Sigmoid colon (tissue), 7 donors: ENCODE measurements at places on chromosomes 16 and 17. TPM values are rescaled to one million over a fixed set of nuclear protein-coding genes. Genes with fewer than 3 reads are reported as not detected.

Gene ADAMTS18
- not detected for total RNA-seq

Gene CCT6B
- 3.6 TPM for total RNA-seq

Gene DNAH3
- not detected for total RNA-seq

Gene AANAT
- not detected for total RNA-seq

Gene SCN4A
- total RNA-seq = 1.3 TPM

Gene AOC2
- total RNA-seq = 1.2 TPM

Gene KCNH4
- not detected for total RNA-seq

GRCh38 chr17:57247913-57248312 is 8.4 kb upstream of the MSI2 start:
- no peak for DNase-seq
- no peak overlapping the region for H3K27ac ChIP-seq
- no peak overlapping the region for H3K4me3 ChIP-seq

DNA sequence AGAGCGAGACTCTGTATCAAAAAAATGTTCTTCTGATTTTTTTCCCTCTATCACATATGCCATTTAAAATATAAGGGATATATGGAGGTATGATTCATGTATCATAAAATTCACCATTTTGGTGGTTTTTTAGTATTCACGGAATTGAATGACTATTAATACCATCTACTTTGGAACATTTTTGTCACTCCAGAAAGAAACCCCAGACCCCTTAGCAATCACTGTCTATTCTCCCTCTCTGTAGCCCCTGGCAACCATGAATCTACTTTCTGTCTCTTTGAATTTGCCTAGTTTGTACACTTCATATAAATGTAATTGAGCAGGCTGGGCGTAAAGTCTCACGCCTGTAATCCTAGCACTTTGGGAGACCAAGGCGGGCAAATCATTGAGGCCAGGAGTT is 75.9 kb downstream of the PRKCA start:
- H3K27ac ChIP-seq = no peak overlapping the region
- peaks cover 53% of the 10 kb centered on the region for H3K4me1 ChIP-seq
- H3K4me3 ChIP-seq = no peak overlapping the region
- no peaks in the 10 kb centered on the region for H3K36me3 ChIP-seq
- H3K27me3 ChIP-seq = no peaks in the 10 kb centered on the region

DNA sequence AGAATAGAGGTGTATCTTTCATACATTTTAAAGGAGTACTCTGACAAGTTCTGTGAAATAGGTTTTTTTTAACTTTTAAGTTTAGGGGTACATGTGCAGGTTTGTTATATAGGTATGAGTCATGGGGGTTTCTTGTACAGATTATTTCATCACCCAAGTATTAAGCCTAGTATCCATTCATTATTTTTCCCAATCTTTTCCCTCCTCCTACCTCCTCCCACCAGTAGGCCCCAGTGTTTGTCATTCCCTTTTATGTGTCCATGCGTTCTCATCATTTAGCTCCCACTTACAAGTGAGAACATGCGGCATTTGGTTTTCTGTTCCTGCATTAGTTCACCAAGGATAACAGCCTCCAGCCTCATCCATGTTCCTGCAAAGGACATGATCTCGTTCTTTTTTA is 175.5 kb downstream of the CYB561 start:
- H3K4me1 ChIP-seq = peaks cover 5% of the 10 kb centered on the region
- no peaks in the 10 kb centered on the region for H3K36me3 ChIP-seq
- H3K27ac ChIP-seq = no peak overlapping the region
- H3K27me3 ChIP-seq = no peaks in the 10 kb centered on the region
- DNase-seq = no peak
- no peak overlapping the region for H3K4me3 ChIP-seq

DNA sequence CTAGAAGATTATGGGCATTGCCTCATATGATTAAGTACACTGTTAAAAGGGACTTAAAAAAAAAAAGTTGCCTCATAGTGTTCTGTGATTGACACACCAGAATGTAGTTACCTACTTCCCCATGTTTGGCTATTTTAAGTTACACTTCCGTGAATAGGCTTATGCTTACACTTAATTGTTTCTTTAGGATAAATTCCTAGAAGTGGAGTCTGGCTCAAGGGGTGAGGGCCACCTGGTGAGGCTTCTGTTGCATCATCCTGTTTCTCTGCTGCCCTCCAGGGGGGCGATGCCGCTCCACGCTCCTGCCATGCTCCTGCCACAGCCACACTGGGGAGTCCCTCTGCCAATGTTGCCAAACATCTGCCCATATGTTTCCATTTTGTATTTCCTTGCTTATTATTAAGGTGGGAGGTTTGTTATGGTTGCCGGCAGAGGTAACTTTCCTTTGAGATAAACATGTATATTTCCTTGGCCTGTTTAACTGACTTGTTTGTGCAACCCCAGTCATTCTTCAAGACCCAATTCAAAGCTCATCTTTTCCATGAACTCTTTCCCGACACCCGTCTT is 73.1 kb downstream of the KSR1 start:
- DNase-seq = peak; percentile 58
- no peak overlapping the region for H3K27ac ChIP-seq
- no peak overlapping the region for H3K4me3 ChIP-seq
- H3K27me3 ChIP-seq = no peaks in the 10 kb centered on the region
- peaks cover 34% of the 10 kb centered on the region for H3K4me1 ChIP-seq

GRCh38 chr17:36856903-36857381 is 80.3 kb upstream of the LHX1 start:
- H3K4me1 ChIP-seq = no peaks in the 10 kb centered on the region
- H3K27me3 ChIP-seq = peaks cover 7% of the 10 kb centered on the region
- no peak overlapping the region for H3K4me3 ChIP-seq
- no peak overlapping the region for H3K27ac ChIP-seq

- H3K4me1 ChIP-seq = peaks cover 51% of the 10 kb centered on the region
- peak overlapping the region; percentile 62 for H3K4me3 ChIP-seq
- DNase-seq = no peak
- no peaks in the 10 kb centered on the region for H3K36me3 ChIP-seq
Observed at GRCh38 chr16:85556456-85557082, 56.6 kb upstream of the GSE1 start.

GRCh38 chr17:5260542-5260941 is 21.5 kb upstream of the RABEP1 start:
- no peaks in the 10 kb centered on the region for H3K36me3 ChIP-seq
- DNase-seq = no peak
- no peak overlapping the region for H3K27ac ChIP-seq
- H3K4me3 ChIP-seq = no peak overlapping the region
- no peaks in the 10 kb centered on the region for H3K4me1 ChIP-seq

DNA sequence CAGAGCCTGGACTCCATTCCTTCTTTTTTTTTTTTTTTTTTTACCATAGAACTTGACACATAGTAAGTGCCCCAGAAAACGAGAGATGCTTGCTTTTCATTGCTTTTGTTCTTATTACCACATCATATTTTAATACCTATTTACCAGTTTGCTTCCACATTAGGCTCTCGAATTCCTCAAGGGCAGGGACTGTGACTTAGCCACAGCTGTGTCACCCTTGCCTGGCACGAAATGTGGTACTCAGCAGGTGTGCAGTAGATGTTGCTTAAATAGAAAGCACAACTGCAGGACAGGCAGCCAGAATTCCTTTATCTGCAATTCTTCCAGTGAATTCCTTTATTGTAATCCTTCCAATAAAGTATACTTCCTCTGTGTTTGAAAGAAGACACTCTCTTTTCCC is 393.0 kb downstream of the HAPSTR1 start:
- no peaks in the 10 kb centered on the region for H3K36me3 ChIP-seq
- H3K4me3 ChIP-seq = no peak overlapping the region
- no peaks in the 10 kb centered on the region for H3K27me3 ChIP-seq
- no peak for DNase-seq

- H3K36me3 ChIP-seq = peaks cover 3% of the 10 kb centered on the region
- no peak overlapping the region for H3K27ac ChIP-seq
- DNase-seq = no peak
- no peaks in the 10 kb centered on the region for H3K27me3 ChIP-seq
- H3K4me1 ChIP-seq = no peaks in the 10 kb centered on the region
- H3K4me3 ChIP-seq = no peak overlapping the region
Observed at GRCh38 chr17:62017496-62017895, 47.6 kb downstream of the MED13 start.

DNA sequence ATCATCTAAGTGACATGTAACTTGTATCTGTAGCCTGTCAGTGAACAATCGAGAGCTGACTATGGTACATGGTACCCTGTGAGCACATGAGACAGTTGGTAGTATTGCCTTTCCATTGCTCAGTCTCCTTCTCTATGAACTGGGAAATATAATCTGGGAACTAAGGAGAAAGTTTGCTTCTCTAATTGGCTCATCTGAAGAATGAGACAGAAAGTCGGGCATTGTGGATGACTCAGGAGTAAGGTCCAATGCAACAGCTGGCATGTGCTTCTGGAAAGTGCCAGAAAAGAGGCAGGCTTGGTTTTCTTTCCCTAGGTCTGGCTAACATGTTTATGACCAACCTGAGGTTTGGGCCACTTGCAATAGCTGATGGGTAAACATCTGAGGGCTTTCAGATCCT is 51.9 kb downstream of the ZZEF1 start:
- no peak for DNase-seq
- H3K27me3 ChIP-seq = no peaks in the 10 kb centered on the region
- H3K4me3 ChIP-seq = no peak overlapping the region
- H3K27ac ChIP-seq = no peak overlapping the region
- peaks cover 12% of the 10 kb centered on the region for H3K36me3 ChIP-seq

DNA sequence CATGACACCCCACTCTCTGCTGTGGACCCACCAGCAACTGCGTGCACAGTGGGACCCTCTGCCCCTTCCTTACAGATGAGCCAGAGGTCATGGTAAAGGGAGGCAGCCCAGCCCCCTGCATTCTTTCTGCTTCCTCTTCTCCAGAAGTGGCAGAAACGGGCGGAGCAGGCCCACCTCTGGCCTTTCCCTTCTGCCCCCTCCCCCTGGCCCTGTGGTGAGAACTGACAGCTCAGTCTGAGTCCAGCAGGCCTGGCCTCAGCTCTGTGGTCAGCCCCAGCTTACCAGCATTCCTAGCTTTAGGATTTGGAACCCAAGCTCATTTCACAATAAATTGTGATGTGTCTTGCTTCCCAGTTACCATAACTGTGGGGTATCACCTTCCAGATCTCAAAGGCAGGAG is 4.8 kb upstream of the ANKRD11 start:
- H3K27ac ChIP-seq = no peak overlapping the region

DNA sequence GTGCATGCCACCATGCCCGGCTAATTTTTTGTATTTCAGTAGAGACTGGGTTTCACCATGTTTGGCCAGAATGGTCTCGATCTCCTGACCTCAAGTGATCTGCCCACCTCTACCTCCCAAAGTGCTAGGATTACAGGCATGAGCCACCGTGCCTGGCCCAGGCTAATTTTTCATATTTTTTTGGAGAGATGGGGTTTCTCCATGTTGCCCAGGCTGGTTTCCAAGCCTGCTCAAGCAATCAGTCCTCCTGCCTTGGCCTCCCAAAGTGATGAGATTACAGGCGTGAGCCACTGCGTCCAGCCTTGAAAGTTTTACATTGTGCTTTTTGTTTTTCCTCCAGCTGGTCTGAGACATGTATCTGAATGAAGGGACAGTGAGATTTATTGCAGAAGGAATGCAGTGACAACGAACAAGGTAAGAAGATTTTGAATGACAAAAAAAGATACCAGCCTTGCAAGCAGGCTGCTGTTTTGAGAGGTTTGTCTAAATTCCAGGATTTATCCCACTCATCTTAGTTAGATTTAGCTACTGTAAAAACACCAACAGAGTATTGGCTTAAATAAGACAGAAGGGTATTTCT is 3.4 kb upstream of the ENGASE start:
- no peaks in the 10 kb centered on the region for H3K36me3 ChIP-seq
- no peaks in the 10 kb centered on the region for H3K27me3 ChIP-seq
- peak; percentile 27 for DNase-seq
- peaks cover 21% of the 10 kb centered on the region for H3K4me1 ChIP-seq
- no peak overlapping the region for H3K27ac ChIP-seq
- H3K4me3 ChIP-seq = no peak overlapping the region

DNA sequence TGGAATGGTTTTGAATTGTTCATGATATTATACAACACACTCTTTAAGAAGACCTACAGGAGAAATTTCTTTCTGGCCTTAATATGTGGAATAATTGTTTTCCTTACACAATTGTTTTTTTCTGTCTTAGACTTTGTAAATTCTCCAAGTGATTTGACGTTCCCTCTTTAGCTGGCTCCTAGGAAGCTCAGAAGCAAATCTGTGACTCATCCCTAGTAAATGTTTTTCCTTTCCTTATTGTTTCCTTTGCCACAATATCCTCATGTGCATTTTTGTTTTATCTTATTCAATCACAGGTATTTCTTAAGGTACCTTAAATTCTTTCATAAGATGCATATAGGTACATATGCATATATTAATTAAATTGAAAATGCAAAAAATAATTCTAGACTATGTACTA is 13.5 kb downstream of the KIAA0753 start:
- H3K27me3 ChIP-seq = no peaks in the 10 kb centered on the region
- H3K36me3 ChIP-seq = peaks cover 13% of the 10 kb centered on the region
- no peak for DNase-seq
- no peak overlapping the region for H3K27ac ChIP-seq
- H3K4me3 ChIP-seq = no peak overlapping the region

- no peaks in the 10 kb centered on the region for H3K36me3 ChIP-seq
- H3K4me1 ChIP-seq = no peaks in the 10 kb centered on the region
- no peak for DNase-seq
- no peaks in the 10 kb centered on the region for H3K27me3 ChIP-seq
Observed at GRCh38 chr17:67276075-67276474, 31.1 kb upstream of the HELZ start.

DNA sequence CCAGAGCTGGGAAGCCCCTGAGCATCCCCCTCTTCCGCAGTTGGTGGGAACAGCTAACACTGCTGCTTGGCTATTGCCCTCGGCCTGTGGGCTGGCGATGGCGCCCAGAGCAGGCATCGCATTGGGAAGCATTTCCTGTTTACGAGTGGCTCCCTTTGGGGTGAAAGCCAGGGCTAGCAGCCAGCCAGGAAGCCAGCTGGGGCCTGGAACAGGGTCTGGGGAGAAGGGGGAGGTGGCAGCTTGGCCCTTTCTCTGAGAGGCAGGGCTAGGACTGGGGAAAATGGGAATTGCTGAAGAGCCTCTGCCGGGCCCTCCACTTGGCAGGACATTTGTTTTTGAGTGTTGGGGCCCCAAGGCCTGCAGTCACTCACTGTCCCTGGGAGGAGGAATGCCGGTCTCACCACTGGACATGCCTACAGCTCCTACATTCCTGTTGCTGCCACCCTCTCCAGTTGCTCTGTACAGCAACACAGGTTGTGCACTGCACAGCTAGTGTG is 2.4 kb upstream of the MTSS2 start:
- peak overlapping the region; percentile 95 for H3K27ac ChIP-seq
- peaks cover 89% of the 10 kb centered on the region for H3K4me1 ChIP-seq
- H3K4me3 ChIP-seq = no peak overlapping the region
- no peaks in the 10 kb centered on the region for H3K27me3 ChIP-seq
- no peaks in the 10 kb centered on the region for H3K36me3 ChIP-seq
- peak; percentile 92 for DNase-seq

GRCh38 chr16:30065943-30066760 is 592 bp downstream of the ALDOA start:
- DNase-seq = no peak
- no peaks in the 10 kb centered on the region for H3K27me3 ChIP-seq
- H3K36me3 ChIP-seq = peaks cover 41% of the 10 kb centered on the region
- peak overlapping the region; percentile 98 for H3K27ac ChIP-seq
- peak overlapping the region; percentile 77 for H3K4me3 ChIP-seq

GRCh38 chr16:86786338-86786737 is 208.0 kb downstream of the FOXL1 start:
- no peaks in the 10 kb centered on the region for H3K27me3 ChIP-seq
- H3K36me3 ChIP-seq = no peaks in the 10 kb centered on the region
- H3K4me3 ChIP-seq = no peak overlapping the region
- peaks cover 7% of the 10 kb centered on the region for H3K4me1 ChIP-seq

- no peak overlapping the region for H3K27ac ChIP-seq
- no peak overlapping the region for H3K4me3 ChIP-seq
- no peaks in the 10 kb centered on the region for H3K36me3 ChIP-seq
- H3K4me1 ChIP-seq = no peaks in the 10 kb centered on the region
Observed at GRCh38 chr16:86066811-86067210, 167.8 kb downstream of the IRF8 start.

GRCh38 chr17:43106552-43106951 is 18.6 kb downstream of the BRCA1 start:
- no peak overlapping the region for H3K27ac ChIP-seq
- DNase-seq = no peak
- H3K27me3 ChIP-seq = no peaks in the 10 kb centered on the region
